ENCODE measurements at places on chromosomes 1 and 21. TPM values are rescaled to one million over a fixed set of nuclear protein-coding genes. Genes with fewer than 3 reads are reported as not detected.

- no peak for DNase-seq
These were observed 126.9 kb downstream of the MATN1 start for GRCh38 chr1:30596470-30596869.

GRCh38 chr21:31974454-31974985 lies 101.7 kb downstream of the HUNK start:
- peak; percentile 28 for DNase-seq

DNA sequence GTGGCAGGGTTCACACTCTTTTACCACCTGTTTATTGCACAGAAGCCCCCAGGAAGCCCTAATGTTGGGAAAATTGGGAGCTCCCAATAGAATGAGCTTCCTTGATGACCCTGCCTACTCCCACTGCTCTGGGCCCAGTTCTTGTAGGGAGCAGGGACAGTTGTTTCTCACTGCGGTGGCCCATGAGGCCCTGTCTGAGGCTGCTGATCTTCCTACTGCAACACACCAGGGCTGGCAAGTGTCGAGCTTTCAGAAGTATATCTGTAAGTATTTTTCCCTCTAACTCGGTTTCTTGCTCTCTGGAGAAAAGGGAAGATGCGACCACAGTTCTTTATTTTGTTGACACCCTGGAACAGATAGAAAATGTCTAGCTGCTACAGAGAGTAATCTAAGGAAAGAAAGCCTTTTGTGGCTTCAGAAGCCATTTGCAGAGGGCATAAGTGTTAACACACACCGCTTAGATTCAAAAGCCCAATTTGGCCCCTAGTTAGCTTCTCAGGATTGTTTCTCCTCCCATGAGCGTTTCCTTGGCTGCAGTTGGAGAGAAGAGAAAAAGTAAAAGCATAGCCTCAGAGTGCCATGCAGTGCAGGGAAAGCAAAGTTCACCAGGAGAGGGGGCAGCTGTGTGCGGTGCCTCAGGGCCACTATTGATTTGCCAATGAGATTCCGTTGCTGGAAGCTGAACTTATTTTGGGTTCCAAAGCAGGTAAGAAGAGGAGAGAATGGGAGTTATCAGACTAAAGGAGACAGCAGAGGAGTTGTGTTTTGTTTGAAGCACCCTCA lies 102.6 kb downstream of the SELENOF start:
- no peak for DNase-seq

GRCh38 chr1:117697220-117697781 lies 91.5 kb downstream of the TENT5C start:
- no peak for DNase-seq

DNA sequence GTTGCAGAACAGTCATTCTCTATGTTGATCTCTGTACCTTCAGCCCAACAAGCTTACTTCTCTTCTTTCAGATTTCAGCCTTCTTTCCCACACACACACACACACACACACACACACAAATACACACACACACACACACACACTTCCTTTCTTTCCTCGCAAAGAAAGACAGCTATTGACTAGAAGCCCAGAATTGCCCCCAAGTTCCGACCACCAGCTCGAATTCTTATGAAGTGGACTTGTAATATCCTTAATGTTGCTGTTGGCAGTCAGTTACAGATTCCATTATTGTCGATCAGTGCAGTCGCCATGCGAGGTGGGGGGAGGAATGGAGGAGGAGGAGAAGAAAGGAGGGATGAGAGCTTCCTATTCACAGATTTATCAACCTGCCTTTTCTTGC lies 125.5 kb downstream of the CLEC20A start:
- no peak for DNase-seq

DNA sequence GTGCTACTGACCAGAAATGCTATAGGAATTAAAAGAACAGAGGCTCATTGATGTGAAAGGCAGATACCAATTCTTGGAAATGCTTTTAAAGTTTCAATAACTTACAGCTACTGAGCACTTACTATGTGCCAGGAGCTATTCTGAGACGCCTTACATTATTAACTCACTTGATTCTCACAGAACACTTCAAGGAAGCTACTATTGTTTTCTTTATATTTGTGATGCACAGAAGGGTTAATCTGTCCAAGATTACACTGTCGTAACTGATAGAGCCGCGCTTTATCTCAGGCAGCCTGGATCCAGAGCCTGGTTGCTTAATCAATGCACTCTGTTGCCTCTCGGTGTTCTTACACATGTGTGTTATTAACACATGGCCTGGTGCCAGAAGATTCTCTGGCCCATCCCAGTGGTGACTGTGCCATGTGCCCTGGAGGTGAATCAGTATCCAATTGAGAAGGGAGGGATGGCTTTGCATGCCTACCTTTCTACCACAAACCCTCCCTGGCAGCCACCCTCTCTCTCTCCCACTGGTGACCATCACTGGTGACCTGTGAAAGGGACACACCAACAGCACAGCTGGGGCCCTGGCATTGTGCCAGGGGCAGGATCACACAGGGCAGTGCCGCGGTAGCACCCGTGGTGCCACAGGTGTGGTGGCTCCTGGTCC lies 8.8 kb downstream of the FMO1 start:
- peak; percentile 52 for DNase-seq

- no peak for DNase-seq
These were observed 34.6 kb upstream of the LHX8 start for GRCh38 chr1:75099581-75099980.

- peak; percentile 74 for DNase-seq
These were observed 2.2 kb downstream of the CACNA1E start for GRCh38 chr1:181485287-181486097.

DNA sequence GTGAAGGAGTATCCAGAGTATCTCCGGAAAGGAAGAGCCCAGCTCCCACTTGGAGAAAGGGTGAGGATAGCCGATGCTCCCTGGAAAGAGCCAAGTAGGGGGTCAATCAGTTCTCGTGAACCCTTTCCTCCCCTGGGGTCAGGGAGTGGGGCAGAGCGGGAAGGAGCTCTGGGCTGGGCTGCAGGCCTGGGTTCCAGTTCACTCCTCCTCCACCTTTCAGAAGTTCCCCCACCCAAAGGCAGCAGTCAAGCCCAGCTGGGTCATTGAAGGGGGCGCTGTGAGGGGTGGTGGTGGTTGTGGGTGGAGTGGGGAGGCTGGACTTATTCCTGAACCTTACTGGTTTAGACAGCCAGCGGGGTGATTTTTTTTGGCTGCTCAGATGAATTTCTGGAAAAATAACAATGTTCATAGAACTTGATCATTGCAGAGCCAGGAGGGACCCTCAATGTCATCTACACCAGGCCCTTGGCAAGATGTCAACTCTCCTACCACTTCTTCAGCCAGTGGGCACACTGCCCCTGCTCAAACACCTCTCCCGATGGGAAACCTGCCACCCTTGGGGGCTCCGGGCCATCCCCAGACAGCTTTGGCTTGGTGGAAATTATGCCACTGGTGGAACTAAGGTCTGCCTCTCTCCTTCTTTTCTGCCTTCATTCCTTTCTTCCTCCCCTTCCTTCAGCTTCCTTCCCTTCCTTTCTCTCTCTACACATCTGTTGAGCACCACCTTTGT lies 235.8 kb downstream of the TRABD2B start:
- no peak for DNase-seq

- peak; percentile 39 for DNase-seq
These were observed 74.4 kb downstream of the DUSP10 start for GRCh38 chr1:221667504-221667903.

GRCh38 chr1:234217316-234217840 lies 155.9 kb upstream of the COA6 start:
- DNase-seq = no peak

DNA sequence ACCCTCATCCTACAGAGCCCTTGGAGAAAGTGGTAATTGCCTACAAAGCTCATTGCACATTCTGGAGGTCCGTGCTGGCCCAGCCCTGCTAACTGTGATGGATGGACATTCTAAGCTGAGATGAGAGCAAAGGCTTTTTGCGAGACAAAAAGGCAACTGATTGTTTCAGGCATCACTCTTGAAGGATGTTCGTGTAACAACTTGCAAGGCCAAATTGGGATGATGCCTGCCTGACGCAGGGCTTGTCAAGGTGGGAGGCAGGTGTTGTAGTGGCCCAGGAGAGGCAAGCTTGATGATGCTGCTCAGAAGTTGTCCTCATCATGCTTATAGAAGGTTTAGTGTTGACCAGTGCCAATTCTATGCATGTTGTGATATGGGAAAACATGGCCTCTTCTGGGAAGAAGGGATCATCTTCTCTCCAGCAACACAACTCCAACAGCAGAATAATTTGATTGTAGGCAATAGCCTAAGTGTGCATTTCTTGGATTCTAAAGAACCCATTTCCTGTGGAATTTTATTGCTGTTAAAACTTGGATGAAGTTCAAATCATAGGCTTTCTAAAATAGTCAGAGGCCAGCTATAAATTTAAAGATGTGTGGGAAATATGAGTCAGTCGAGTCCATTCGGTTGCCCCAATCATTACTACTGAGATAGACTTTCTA lies 102.5 kb upstream of the COA6 start:
- DNase-seq = no peak

DNA sequence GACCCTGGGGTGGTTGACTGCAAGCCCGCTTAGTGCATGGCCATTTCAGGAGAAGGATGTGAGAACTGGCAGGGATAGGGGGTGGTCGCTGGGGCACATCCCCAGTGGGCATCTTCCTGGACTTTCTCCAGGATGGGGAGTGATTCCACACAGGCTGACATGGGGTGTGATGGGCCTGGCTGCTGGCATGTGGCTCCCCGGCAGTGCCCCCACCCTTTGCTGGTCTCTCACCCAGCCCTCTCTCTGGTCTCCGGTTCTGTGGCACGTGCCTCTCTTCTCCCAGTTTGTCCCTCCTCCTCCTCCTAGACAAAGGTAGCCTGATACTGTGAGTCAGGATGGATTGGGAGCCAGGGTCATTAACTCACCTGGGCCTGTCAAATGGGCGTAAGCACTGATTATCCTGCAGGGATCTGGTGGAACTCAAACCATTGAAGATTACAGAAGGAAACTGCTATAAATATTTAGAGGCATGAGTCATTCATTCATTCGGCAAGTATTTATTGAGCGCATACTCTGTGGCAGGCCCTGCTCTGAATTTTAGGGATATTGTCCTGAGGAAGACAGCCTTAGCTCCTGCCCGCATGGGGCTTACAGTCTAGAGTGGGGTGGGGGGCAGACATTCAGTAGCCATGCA lies 23.6 kb upstream of the EPS8L3 start:
- no peak for DNase-seq

- peak; percentile 10 for DNase-seq
These were observed 61.1 kb upstream of the FBXO28 start for GRCh38 chr1:224052772-224053171.

DNA sequence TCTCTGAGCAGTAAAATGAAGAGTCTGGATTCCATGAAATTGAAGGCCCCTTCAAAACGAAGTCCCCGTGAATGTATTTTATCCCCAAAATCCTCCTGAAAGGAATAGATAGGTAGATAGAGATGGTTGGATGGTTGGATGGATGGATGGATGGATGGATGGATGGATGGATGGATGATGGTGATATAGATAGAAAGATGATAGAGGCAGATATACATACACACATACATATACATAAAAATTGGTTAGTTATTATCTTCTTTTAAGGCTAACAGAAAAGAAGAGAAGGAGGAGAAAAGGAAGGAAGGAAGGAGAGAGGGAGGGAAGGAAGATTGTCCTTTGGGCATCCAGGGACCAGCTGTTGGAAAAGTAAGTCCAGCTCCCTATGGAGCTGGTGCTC lies 63.1 kb downstream of the SYF2 start:
- DNase-seq = no peak

DNA sequence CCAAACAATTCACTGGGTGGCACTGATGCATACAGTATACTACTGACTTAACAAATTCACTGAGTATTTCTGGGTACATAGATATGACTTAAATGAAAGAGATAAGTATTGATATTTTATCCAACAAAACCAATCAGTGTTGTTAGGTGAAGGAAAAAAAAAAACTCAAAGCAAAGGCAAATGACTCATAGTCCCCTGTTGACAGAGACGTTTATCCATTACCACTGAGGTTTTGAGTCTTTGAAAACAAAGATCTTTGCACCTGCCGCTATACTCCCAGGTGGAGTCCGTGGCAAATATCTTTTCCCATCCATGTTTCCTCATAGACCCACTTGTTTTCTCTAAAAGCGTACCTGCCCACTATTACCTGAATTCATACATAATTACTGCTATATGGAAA lies 18.4 kb downstream of the DYNLT5 start:
- DNase-seq = no peak

DNA sequence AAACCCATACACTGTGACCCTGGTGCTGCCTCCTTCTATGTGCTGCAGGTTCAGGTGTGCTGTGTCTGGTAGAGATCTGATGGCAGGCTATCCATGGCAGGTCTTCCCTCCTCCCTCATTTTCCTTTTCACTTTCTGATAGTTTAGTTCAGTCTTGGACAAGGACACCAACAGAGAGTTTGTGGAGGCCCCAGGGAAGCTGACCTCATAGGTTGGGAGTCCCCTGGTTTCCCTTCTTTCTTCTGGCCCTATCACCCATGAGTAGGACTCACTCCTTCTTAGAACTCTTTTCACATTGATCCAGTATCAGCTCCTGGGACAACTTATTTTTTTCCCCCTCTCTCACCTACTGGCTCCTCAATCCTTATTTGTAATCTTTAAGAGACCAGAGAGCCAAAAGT lies 8.3 kb downstream of the GRHL3 start:
- DNase-seq = no peak

GRCh38 chr1:212413902-212414327 lies 771 bp downstream of the PACC1 start:
- DNase-seq = no peak

- DNase-seq = no peak
These were observed 231.2 kb upstream of the USP24 start for GRCh38 chr1:55446351-55446750.

GRCh38 chr1:15720861-15721260 lies 15.2 kb upstream of the SLC25A34 start:
- DNase-seq = no peak

The GCSAML gene
- not detected for total RNA-seq

The C1orf210 gene
- total RNA-seq = 24.3 TPM

All from stomach (tissue), 19 donors.